Placental pericyte (primary cell): ENCODE measurements at places on chromosomes 2 and 18. TPM values are rescaled to one million over a fixed set of nuclear protein-coding genes. Genes with fewer than 3 reads are reported as not detected.

Gene ANKRD30B
- 0.14 and 0.88 TPM in 2 replicates for total RNA-seq

Gene ANKRD30BL
- total RNA-seq, result 0.14 TPM in 1 of 2 replicates, not detected in the other

Gene TCF23
- not detected in 2 replicates for total RNA-seq

Gene PPP1R7
- total RNA-seq, result 54.7 and 60.1 TPM in 2 replicates

Gene TMEM178A
- total RNA-seq, result 0.14 and 0.88 TPM in 2 replicates

Gene REEP1
- total RNA-seq, result not detected in 2 replicates

Gene KCNG3
- not detected in 2 replicates for total RNA-seq
